Stimulated activated CD8-positive, alpha-beta memory T cell treated with anti-CD3 and anti-CD28 coated beads, Interleukin-4, amount 100 ng/mL, for 1 hour (primary cell): ENCODE measurements at places on chromosomes 12 and 14.

GRCh38 chr12:5467931-5468330, 36.0 kb downstream of the NTF3 start:
- no peak for DNase-seq

- DNase-seq, result no peak
Measured at GRCh38 chr14:23071921-23072539, 14.7 kb upstream of the CDH24 start.

GRCh38 chr14:60658909-60659585, 9.8 kb upstream of the SIX1 start:
- no peak for DNase-seq

- no peak for DNase-seq
Measured at GRCh38 chr12:66599816-66600215, 79.1 kb downstream of the GRIP1 start.

GRCh38 chr12:132179431-132180362, 35.4 kb downstream of the NOC4L start:
- no peak for DNase-seq

DNA sequence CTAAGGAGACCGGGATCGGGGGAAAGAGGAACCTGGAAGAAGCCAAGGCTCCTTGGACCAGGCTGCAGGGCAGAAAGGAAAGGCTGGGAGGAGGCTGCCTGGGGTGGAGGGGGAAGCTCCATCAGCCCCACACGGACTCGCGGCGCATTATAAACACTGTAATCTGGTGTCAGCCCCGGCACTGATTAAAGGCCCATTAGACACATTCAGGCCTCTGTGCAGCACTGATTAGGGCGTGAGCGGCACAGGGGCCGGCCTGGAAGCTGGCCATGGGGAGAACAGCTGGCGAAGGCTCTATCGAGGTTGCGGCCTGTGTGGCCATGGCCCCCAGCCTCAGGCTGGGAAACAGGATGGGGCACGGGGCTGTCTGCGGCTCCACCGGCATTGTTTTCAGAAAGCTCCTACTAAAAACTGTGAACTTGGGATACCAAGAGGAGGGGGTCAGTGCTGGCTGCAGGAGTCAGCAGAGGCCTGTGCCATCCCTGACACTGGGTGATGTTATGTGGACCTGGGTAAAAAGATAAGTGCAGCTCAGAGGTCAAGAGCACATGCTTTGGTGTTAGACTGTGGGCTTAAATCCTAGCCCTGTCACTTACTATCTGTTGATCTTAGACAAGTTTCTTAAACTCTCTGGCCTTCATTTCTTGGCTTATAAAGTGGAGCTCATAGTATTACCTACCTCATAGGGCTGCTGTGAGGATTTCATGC, 10.6 kb downstream of the ACVRL1 start:
- no peak for DNase-seq
